T-helper 9 cell (primary cell): ENCODE measurements at places on chromosomes 7 and 10.

DNA sequence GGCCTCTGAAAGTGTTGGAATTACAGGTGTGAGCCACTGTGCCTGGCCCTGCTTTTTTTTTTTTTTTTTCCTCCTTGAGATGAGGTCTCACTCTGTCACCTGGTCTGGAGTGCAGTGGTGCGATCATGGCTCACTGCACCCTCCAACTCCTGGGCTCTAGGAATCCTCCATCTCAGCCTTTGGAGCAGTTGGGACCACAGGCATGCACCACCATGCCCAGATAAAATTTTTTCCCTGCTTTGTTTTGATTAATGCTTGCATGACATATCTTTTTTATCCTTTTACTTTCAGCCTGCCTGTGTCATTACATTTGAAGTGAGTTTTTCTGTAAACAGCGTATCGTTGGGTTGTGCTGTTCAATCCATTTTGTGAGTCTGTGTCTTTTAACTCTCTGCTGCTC lies 97.0 kb downstream of the ANKRD61 start:
- no peak for DNase-seq

GRCh38 chr10:123395906-123396305 lies 241.7 kb downstream of the BUB3 start:
- DNase-seq, result no peak

GRCh38 chr7:29563590-29564495 lies at the start of gene PRR15:
Gene PRR15 (plus strand): TSS chr7:29563835. CDS start chr7:29566330, 2,495 bp downstream.
- no peak for DNase-seq

DNA sequence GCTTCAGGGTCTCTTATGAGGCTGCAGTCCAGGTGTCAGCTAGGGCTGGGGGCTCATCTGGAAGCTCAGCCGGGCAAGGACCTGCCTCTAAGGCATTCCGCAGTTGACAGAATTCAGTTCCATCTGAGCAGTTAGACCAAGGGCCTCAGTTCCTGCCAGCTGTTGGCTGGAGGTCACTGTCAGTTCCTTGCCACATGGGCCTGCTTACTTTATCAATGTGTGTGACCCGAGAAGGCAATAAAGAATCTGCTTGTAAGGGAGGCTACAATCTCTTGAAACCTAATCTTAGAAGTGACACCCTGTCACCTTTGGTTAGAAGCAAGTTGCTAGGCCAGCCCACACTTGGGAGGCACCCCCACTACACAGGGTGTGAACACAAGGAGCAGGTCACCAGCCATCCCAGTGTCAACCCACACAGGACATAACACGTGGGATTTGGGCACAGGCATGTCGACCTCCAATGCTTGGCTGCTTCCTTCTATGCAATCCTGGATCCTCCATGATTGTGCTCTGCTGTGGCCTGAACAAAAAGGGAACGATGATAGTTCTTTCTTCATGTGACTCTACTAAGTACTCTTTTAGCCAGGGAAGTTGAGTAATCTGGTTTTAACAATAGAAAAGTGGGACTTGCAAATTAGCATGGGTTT lies 41.8 kb downstream of the MTURN start:
- DNase-seq, result no peak

DNA sequence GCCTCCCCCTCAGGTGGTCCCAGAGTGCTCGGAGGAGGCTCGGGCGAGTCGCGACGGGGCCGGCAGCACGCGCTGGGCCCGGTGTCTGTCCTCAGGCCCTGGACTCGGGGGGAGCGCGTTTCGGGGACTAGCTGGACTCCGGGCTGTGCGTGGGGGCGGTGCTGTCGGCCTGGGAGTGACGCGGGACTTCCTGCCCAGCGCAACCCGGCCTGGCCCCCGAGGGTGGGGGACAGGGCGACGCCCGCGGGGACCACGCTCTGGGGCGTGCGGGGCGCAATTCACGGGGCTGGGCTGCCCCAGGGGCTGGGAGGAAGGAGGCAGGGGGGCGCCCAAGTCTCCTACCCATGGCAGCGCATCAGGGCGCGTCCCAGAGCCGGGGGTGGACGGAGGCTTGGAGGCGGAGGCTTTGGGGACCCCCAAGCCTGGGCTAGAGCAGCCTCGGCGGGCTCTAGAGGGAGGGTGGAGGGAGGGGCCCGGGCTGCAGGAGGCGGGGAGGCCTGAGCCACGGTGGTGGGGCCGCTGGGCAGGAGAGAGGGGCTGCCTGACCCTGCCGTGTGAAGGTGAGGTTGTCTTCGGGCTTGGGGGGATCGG lies 2.3 kb upstream of the VENTX start:
- no peak for DNase-seq

GRCh38 chr7:22256541-22257096 lies 100.3 kb downstream of the RAPGEF5 start:
- DNase-seq, result no peak

- DNase-seq, result no peak
Observed at GRCh38 chr7:158689488-158689887, 15.1 kb downstream of the NCAPG2 start.

GRCh38 chr7:105773030-105773460 lies 103.4 kb downstream of the ATXN7L1 start:
- no peak for DNase-seq

DNA sequence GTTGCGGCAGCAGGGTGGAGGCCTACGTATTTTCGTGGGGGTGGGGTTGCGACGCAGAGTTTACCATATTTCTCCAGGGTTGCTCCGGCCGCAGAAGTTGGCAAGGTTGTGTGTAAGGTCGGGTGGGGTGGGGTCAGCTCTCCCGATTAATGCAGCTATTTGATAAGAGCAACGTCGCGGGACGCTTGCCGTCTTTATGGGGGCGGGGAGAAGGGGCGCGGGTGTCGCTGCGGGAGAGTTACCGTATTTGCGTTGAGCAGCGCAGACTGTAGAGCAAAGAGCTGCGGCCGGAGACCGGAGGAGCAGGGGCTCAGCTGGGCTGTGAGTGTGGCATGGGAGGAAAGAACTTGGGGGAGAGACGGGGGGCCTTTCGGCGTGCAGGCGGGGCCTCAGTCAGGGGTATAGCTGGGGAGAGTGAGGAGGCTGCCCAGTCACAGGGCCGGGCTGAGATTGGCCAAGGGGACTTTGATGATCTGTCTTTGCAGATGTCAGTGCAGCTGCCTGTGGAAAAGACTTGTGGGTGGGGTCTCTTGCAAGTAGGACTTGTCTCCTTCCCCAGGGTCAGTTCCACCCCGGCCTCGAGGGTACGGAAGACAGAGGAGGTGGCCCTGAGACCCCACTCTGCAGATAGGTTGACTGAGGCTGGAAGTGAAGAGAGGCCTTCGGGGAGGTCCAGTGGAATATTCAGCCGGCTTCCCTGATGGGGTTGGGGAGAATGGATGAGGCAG lies 26.6 kb downstream of the ZNF775 start:
- DNase-seq, result no peak
